ENCODE measurements at places on chromosomes 3 and 15.

DNA sequence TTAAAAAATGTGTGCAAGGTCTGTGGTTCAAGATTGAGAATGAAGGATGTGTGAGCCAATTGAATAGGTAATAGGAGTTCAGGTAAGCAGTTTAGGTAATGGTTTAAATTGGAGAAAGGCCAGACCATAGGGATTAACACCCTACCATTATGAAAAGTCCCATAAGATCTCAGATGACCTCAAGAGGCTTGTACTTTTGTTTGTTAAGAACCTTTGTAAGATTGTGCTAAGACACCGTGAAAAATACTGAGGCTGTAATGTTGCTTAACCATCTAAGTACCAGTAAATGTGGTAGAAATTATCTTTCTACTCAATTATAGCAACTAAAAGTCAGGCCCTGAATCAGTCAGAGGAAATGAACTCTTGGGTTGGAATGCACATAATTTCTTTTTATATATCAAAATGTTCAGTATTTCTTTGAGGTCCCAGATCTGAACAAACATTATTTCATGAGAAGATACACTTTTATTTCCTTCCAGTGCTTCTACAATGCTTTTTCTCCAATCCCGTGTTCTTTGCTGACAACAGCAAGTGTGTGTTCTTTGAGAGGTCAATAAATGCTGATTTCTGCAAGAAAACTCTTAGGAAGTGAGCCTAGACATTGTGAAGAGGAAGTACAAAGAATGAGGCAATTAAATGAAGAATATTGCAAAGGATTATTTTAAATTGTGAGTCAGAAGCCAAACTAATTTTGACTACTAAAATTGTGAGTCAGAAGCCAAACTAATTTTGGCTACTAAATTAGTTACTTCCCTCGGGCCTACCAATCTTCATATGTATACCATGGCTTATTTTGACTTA lies 66.4 kb downstream of the TCF12 start:
- DNase-seq: no peak

DNA sequence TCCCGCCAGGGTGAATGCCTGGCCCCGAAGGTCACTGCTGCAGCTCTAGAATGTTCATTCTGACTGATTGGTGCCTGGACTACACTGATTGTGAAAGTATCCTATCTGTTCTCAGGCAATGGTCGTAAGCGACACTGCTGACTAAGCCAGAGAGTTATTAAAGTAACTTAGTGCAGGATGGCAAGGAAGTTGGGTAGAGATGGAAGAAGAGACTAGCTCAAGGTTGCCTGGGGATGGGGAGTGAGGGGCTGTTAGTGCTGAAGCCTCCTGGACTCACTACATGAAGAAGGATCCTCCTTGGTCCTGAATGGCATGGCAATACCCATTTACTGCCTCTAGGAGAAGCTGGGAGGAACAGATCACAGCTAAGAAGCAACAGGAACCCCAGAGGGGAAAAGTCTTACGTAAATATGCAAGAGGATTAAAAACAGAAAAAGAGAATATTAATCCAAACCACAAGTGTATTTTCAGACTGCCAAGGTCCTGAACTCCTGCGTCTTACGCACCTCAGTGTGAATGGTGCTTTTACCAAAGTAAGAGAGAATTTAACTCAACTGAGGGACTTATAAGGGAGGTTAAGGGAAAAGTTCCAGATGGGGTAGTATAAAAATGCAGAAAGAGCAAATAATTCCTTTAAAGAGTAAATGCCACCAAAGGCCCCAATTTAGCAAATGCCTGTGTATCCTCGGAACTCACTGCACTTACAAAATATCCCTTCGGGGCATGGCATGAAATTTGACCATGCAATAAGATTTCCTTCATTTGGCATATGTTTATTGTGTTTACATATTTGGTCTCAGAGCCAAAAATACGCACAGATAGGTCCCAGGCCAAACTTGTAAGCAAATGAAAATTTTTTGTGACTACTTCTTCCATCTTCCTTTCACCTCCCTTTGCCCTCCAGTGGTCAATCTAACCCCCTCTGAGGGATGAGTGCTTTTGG lies 64.0 kb upstream of the DGKG start:
- peak; percentile 33 for DNase-seq

DNA sequence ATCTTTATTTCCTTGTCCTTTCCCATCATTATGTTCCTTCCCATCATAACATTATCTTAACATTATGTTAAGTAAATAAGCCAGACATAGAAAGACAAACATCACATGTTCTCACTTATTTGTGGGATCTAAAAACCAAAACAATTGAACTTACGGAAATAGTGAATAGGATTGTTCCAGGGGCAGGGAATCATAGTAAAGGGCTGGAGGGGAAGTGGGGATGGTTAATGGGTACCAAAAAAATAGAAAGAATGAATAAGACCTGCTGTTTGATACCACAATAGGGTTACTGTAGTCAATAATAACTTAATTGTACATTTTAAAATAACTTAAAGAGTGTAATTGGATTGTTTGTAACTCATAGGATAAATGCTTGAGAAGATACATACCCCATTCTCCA lies 36.7 kb upstream of the MBNL1 start:
- DNase-seq: no peak

- DNase-seq: peak; percentile 43
Measured at GRCh38 chr15:62241135-62241770, 76.2 kb upstream of the C2CD4B start.

- DNase-seq: no peak
Measured at GRCh38 chr3:11201251-11202019, 47.1 kb downstream of the HRH1 start.

GRCh38 chr15:63448266-63448665 lies 56.1 kb upstream of the USP3 start:
- no peak for DNase-seq

- DNase-seq: peak; percentile 35
Measured at GRCh38 chr3:16820485-16820884, 64.3 kb upstream of the PLCL2 start.

GRCh38 chr3:174700736-174701135 lies 158.4 kb upstream of the NAALADL2 start:
- no peak for DNase-seq

DNA sequence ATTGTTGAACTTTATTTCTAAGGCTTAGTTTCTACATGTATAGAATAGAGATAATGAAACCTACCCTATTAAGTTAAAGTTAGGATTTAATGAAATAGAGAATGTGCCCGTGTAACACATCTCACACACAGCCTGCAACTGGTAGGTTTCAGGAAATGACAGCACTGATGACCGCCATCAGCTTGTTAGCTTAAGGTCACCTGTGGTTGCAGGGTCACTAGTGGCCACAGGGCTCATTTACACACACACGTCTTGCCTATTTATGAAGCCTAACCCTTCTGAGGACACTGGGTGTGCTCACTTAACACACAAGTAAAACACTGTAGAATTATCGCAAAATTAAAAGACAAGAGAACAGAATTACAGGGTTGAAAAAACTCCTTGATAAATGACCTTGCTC lies 20.1 kb downstream of the CHRM5 start:
- DNase-seq: peak; percentile 15

All from GM12865 (cell line).